Esophagus squamous epithelium (tissue), 5 donors: ENCODE measurements at places on chromosomes 6 and 20.

DNA sequence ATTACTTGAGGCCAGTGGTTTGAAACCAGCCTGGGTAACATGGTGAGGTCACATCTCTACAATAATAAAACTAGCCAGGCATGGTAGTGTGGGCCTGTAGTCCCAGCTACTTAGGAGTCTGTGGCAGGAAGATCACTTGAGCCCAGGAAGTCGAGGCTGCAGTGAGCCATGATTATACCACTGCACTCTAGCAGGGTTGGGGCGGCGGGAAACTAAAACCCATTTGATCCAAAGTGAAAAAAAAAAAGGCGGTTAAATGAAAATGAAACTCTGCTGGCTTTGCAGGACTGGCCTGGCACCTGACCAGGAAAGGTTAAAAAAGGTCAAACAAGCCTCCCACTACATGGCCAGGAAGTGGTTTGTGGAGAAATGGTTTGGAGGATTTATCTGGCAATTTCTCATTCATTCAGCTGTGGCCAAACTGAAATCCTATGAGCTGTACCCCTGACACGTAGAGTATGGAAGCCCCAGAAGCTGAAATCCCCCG lies 36.6 kb downstream of the MTRES1 start:
- no peak for DNase-seq

GRCh38 chr20:43535370-43536004 lies 23.3 kb upstream of the SGK2 start:
- DNase-seq, result no peak

GRCh38 chr6:741410-742339 lies 48.7 kb upstream of the EXOC2 start:
- DNase-seq, result no peak

DNA sequence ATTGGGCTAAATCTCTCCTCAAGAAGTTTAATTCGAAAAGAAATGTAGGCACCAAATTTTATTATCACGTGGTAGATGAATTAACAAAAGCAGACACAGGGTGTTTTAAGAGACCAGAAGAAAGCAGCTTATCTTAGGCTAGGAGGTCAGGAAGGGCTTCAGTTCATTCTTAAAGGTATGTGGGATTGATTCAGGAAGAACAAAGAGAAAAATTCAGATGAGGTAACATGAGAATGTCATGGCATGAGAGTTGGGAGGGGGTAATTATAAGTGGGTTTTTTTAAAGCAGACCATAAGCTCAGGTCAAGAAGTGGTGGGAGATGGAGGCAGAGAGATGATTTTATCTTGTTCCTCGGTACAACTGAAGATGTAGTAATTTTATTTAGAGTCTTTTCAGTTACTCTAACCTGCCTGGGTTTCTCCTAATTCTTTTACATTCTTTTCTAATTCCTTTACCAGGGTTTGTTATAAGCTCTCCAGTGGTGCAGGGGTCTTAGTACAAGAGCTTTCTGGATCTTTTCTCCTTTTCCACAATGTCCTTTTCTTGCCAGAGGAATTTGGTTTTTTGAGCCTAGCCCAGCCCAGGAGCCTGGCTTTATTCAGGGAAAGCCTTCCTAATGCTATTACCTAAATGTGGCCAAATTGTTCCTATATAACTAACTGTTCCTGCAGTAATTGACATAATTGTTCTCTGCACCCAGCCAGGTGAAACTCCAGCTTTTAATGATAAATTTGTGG lies 474.1 kb upstream of the BTBD3 start:
- DNase-seq, result no peak

GRCh38 chr6:24614043-24614420 lies 32.0 kb downstream of the KIAA0319 start:
- no peak for DNase-seq

DNA sequence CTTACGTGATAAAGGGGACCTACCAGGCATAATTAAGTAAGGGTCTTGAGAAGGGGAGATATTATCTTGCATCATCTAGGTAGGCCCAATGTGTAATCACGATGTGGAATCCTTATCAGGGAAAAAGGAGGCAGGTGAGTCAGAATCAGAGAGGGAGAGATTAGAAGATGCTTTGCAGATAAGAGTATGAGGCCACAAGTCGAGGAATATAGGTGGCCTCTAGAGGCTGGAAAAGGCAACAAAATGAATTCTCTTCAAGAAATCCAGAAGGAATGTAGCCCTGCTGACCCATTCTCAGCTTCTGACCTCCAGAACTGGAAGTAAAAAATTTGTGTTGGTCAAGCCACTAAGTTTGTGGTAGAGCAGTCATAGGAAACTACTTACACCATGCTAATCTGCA lies 11.0 kb upstream of the ENPP4 start:
- DNase-seq, result no peak

DNA sequence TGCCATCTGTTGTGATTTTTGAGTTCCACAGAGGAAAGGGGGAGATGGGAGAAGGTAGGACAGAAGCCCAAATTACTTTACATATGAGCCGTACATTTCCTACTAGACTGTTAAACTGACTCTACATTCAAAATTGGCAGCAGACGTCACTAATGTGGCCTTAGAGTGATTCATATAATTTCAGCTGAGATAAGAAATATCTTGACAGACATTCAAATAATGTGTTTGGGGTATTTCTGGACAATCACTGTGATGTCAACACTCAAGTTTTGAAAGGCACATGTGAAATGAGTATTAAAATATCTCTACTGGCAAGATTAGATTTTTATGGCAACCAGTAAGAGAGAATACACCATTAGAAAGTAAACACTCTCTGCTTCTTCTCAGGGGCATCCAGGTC lies 104.0 kb downstream of the MTFR2 start:
- DNase-seq, result no peak

- DNase-seq, result no peak
Observed at GRCh38 chr6:101302593-101302992, 90.9 kb upstream of the GRIK2 start.

DNA sequence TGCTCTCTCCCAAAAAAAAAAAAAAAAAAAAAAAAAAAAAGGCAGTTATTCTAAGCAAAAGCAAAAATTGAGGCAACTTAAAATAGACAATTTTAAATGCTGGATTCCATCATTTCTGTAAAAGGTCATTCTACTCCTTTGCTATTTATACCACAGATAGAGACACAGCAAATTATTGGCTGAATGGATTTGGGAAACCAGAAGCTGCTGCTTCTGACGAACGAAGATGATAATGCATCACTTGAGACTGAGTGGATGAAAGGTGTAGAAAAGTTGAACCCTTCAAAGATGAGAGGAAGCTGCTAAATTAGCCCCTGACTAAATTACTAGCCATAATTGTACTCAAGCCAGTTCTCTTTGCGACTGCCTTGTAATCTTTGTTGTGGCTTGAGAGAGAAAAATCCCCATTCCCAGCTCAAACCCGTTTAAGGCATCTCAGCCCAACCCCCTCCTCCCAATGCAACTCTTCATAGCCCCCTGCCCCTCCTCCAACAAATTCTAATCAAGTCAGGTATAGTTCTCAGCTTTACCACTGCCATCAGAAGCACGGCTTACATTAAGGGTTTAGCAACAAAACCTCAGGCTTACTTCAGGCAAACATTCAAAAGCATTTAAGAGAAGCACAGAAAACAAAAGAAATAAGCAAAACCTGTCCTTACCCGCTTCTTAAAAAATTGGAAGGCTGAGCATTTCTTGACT lies 1.0 kb downstream of the SGK1 start:
- no peak for DNase-seq

GRCh38 chr6:7515363-7515762 lies 26.1 kb upstream of the DSP start:
- DNase-seq, result no peak

DNA sequence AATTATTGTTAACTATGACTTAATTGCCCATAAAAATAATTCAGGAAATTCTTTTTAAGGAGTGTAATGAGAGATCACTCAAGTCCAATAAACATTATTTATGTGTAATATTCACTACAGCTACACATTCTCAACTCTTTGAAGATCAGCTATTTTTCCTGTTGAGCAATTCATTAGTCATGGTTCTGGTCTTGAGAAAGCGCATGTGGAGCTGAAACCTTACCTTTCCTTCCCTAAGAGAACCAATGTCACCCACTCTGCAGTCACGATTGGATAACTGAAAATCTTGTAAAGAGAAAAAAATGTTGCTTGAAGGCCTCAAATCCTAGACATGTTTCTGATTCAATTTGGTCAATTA lies 736.9 kb upstream of the MARCKS start:
- DNase-seq, result no peak

DNA sequence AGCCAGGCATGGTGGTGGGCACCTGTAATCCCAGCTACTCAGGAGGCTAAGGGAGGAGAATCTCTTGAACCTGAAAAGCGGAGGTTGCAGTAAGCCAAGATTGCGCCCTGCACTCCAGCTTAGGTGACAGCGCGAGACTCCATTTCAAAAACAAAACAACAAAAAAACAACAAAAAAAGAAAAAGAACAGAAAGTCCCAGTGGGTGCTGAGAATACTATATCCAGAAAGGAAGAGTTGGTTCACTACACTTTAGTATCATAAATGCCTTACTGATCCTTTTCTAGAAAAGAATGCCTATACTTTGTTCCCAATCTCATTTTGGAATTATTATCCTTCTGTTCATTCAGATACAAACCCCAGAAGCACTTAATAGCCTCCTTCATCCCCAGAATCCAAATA lies 20.9 kb upstream of the ADGRG6 start:
- no peak for DNase-seq

GRCh38 chr6:36973190-36973589 lies 12.8 kb downstream of the MTCH1 start:
- no peak for DNase-seq

- DNase-seq, result no peak
Observed at GRCh38 chr6:43956478-43956877, 170.8 kb downstream of the MRPL14 start.

DNA sequence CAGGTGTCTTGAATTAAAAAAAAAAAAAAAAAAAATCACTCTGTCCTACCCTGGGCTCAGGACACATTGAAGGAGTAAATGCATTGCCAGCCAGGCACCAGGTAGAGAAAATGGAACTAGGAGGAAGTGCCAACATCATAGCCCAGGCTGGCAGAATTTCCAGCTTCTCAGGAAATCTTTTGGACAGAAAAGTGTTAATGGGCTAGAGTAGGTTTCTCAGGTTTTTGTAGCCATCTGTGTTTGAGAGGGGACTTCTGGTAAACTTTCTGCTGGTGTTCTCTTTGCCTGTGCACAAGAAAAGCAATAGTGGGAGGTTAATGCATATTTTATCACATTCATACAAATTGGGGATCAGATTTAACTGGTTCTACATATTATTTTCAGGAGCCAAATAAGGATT lies 678.3 kb upstream of the NRSN1 start:
- DNase-seq, result no peak

DNA sequence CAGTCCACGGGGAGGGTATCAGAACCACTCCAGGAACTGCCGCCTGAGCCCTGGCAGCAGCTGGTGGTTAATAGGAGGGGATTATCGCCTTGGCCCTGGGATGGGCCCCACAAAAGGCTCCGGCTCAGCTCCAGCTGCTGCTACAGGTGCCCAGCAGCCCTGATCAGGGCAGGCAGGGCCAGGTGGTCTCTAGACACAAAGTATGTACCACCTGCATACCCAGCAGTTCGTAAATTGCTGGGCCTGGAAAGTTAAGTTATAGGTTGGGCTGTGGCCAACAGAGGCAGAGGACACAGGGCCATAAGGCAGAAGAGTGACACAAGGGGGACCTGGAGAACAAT lies 35.1 kb downstream of the RRBP1 start:
- no peak for DNase-seq

DNA sequence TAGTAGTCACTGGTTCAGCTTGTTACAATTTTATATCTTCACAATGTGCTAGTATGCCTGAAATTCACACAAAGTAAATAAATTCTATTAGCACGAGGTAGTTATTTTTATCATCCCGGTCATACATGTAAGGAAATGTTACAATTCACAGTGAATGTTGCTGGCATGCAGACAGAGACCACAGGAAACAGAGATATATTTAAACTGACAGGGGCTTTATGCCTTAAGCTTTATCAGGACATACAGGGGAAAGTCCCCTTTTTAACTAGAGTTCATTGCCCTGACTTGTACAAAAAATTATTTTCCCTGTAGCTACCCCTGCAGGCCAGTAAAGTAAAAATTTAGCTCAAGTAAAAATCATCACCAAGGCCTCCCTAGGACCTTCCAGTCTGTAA lies 712.0 kb upstream of the NRSN1 start:
- DNase-seq, result no peak

DNA sequence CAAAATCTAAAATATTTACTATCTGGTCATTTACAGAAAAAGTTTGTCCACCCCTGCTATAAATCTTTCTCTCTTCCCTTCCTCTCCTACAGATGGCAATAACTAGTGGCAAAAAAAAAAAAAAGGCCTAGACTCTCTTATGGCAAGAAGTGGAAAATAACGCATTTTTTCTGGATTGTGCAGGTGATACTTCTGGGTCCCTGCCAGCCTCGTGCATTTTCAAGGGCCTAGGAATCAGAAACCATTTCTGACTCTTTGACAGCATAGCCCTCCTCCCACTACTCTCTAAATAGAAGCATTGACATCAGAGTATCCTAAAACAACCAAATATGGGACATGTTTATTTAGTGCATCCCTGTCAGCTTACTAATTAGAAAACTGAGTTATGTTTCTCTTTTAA lies 251.0 kb downstream of the KHDC1L start:
- no peak for DNase-seq

DNA sequence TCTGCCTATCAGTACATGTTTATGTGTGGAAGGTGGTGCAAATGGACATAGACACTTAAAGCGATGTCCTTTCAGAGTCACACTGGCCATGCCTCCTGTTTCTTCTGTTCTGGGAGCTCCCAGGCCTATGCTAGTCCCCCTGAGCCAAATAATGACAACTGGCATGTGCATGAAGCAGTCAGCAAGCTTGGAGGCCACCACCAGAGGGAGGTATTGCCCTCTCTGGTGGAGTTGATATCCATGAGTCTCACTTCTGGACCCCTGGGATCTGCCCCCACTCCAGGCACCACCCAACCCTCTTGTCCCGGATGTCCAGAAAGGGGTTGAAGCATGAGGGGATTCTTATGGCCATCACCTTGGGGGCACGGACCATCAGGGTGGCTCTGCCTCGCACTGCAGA lies 172.2 kb downstream of the AIG1 start:
- DNase-seq, result no peak

DNA sequence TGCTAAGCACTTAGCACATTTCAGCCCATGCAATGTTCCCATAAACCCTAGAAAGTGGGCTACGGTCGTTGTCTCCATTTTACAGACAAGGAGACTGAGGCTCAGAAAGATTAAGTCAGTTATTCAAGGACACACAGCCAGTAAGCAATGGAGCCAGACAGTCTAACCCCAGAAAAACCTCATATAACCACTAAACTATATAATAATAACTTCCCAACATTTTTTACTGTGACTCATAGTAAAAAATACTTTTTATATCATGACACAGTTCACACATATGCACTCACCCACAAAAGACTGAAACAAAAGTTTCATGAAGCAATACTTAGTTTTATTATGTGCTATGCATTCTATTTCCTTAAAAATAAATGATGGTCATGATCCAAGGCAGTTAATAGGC lies 66.2 kb upstream of the EYA2 start:
- DNase-seq, result no peak

- DNase-seq, result no peak
Observed at GRCh38 chr20:56369179-56369578, 10.4 kb downstream of the FAM210B start.

DNA sequence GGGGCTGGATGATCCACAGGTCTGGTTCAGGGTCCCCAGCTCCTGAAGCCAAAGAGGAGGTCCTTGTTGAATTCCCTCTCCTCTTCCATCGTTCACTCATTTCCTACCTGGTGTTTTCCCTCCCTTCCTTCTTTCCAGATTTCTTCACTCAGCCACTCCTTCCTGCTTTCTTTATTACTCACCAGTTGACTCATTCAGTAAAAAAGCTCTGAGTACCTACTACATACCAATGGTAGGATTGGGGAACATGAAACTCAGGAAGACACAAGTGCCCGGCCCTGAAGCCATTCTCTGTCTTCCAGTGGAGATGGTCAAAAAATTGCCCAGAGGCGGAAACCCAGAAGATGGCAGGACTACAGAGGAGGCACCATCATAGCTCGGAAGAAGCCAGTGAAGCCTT lies 11.9 kb upstream of the NSFL1C start:
- DNase-seq, result no peak
